Right lung (tissue), 10 donors: ENCODE measurements at places on chromosomes 1 and 21.

GRCh38 chr1:61450872-61451571 lies 273.9 kb downstream of the TM2D1 start:
- no peak for DNase-seq

- no peak for DNase-seq
Measured at GRCh38 chr1:224185208-224185607, 2.2 kb downstream of the DEGS1 start.

DNA sequence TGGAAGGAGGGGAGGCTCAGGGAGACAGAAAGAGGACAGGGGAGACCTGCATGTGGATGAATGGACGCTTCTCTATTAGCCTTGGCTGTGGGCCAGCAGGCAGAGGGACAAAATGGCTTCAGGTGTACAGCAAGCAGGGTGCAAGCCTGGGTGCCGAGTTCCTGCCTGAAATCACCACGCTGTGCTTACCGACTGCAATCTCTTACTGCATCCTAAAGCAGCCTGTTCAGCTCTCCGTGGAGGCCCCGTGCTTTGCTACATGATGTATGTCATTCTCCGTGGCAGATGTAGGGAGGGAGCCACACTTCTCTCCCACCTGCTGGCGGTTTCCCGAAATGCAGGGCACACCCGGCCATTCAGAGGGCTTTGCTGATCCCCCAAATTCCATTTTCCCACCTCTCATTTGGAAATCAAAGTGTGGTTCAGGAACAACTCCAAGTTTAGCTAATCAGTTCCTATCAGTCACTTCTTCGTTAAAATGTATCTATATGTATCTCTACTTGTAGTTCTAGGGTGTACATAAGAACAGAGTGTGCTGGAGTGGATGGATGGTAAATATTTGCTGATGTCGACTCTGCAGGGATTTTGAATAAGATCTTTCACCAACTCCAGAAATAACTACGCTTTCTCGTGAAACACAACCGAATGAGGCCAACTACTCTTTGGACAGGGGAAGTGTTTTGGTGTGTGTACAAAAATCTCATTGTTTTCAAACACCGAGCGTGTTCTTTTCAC lies 122.3 kb upstream of the BACE2 start:
- no peak for DNase-seq

DNA sequence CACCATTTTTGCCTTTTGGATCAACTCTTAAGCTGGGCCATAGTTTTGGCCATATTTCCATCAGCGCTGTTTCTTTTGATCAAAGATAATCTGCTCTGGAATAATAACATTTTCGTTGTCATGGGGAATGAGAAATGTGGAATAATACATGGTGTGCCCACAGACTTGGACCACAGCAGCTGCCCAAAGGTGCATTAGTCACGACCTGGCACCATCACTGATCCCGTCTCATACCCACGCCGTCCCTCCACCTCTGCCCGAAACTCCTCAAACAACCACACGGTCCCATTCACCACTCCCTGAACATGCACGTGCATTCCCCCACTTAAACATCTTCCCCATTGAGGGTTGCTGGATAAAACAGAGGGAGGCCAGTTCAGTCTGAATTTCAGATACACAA lies 76.9 kb downstream of the SLC66A1 start:
- no peak for DNase-seq

DNA sequence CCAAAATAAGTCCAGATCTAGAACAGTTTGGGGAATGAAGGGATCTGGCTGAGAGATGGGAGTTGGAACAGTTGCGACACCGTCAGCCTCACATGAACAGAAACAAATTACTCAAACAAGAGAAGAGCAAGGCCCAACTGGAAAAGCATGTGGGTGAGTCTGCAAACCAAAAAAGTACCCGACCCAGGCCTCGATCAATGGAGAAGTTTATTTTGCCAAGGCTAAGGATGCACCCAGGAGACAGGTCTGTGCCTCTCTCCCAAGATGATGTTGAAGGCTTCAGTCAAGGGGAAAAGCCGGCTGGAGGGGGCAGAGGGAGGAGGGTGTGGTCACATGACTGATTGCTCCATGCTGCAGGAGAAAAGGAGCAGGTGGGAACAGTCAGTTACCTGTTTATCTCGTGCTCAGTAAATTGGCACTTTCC lies 42.3 kb downstream of the KRTAP10-1 start:
- DNase-seq, result no peak

DNA sequence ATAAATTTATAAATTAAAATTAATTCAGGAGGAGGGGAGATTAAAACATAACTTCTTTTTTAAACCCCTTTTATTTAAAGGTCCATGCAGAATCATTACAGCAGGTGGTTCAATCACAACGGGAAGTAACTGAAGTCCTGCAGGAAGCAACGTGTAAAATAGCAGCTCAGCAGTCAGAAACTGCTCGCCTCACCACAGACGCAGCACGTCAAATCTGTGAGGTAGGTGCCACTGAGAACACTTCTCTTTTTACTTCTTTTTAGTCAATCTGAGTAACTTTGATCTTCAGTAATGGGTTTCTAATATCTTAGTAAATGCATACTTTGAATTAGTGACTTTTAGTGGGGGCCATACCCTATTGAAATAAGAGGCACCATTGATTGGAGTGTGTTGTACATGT lies 87.0 kb downstream of the CEP350 start:
- no peak for DNase-seq

DNA sequence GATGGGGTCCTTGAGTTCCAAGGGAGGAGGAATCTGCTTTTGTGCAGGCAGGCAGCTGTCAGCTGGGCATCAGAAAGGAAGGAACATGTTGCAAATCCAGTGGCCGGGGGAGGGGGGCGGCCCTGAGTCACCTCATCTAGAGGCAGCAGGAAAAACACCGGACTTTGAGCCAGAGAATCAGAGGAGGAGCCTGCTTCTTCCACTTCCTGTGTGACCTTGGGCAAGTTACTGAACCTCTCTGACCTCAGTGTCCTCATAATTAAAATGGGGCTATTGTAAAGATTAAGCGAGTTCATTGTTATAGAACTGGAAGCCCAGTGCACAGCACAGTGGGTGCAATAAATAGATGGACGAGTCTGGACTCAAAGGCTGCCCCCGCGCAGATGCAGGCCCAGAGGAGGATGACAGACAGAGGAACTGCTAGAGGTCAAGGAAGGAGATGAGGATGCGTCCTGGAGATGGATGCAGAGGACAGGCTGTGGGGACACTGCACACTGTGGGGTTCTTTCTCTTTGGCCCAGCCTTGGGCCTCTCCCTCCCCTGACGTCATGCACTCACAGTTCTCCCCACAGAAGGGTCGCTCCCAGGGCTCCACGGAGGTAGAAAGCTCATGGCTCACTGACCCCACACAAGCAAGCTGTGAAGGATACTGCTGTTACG lies 714.3 kb downstream of the MATN1 start:
- DNase-seq, result no peak

DNA sequence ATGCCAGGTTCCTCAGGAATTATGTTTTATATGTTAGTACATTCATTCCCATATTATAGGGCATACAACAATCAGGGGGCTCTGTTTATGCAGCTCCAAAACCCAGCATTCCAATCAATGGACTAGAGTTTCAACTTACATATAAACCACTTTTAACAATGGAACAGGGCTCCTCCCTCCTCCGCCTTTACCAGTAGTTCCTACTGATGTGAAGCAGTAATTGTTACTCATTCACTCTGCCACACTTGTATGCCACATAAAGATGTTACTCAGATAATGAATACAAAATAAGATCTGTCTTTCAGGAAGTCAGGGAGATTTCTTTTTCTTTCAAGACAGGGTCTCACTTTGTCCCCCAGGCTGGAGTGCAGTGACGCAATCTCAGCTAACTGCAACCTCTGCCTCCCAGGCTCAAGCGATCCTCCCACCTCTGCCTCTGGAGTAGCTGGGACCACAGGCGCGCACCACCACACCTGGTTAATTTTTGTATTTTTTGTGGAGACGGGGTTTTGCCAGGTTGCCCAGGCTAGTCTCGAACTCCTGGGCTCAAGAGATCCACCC lies 17.1 kb downstream of the ZNF281 start:
- DNase-seq, result no peak
